Caco-2 (cell line): ENCODE measurements at places on chromosomes 1 and 21. TPM values are rescaled to one million over a fixed set of nuclear protein-coding genes. Genes with fewer than 3 reads are reported as not detected.

DNA sequence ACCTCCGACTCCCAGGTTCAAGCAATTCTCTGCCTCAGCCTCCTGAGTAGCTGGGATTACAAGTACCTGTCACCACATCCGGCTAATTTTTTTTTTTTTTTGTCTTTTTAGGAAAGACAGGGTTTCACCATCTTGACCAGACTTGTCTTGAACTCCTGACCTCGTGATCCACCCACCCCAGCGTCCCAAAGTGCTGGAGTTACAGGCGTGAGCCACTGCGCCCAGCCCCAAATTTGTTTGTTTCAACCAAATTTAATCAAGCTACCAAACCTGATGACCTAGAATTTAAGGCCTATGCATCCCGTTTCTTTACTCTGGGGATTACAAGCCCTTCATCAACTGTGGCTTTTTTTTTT, 58.3 kb upstream of the TBX15 start:
- no peaks in the 10 kb centered on the region for H3K27me3 ChIP-seq
- H3K27ac ChIP-seq, result no peak overlapping the region
- H3K4me1 ChIP-seq, result no peaks in the 10 kb centered on the region
- DNase-seq, result no peak
- no peak overlapping the region for H3K4me3 ChIP-seq

DNA sequence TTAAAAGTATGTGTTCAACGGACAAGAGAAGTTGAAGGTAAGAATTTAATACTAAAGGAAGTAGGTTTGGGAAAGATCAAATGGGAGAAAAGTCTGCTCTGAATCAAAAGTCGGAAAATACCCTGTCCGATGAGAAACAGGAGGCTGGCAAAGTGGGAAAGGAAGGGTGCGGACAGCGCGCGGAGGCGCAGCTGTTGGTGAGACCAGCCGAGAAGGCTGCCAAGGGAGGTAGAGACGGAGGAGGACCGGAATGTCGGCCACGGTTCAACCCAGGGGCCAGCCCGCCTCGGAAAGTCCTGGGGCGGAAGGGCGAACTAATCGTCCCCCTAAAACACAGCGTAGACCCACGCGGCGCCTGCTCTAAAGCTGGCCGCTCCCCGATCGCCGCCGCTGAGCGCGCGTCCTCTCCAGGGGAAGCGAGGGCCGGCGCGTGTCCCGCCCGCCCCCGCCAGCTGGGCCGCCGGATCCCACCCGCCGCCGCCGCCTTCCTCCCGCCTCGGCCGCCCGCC, 639 bp upstream of the SPATA1 start:
- H3K27ac ChIP-seq, result peak overlapping the region; percentile 95
- H3K4me1 ChIP-seq, result peaks cover 7% of the 10 kb centered on the region; the same call in 1 of the 2 replicates
- DNase-seq, result peak; percentile 36
- peak overlapping the region; percentile 81 for H3K4me3 ChIP-seq

DNA sequence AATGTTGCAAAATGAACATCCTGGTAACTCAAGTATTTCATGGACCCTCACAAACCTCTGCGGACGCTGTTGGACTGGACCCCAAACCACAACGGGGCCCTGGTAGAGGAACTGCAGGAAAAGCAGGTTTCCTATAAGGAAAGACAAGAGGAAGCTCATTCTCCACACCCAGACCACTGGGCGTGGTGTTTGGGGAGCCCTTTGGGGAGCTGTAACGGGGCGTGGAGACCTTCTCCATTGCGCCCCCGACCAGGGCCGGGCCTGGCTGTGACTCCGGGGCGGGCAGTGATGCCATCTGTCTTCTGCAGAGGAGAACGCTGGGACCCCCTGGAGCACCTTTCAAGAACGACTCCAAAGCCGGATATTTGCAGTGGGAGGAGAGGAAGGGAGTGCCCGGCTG, 30.0 kb upstream of the AGPAT3 start:
- no peaks in the 10 kb centered on the region for H3K36me3 ChIP-seq
- H3K27ac ChIP-seq, result no peak overlapping the region
- no peak overlapping the region for H3K4me3 ChIP-seq
- H3K4me1 ChIP-seq, result no peaks in the 10 kb centered on the region

DNA sequence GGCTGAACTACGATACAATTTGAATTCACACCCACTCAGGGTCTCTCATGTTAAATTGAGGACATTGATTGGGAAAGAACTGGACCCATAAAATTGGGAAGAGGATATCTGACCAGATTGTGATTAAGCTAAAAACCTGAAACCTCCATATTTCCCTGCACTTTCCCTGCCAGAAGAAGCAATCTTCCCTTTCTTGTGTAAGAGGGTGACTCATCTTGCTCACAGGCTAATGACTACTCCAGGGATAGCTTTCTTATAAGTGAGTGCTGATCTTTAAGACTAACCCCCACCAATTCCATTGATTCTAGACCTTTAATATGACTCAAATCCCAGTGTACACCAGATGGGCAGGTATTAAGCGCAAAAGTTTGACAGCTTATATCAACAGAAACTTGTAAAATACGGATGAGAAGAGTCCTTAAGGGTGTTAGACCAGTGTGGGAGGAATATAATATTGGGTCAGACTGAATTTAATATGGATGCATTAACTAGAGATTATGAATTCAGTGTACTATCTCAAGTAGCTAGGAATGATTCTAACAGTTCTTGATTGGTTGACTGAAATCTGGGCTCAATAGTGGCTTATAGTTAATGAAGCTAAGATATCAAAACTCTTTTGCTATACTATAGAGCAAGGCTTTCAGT, 12.1 kb upstream of the SGIP1 start:
- H3K4me3 ChIP-seq, result no peak overlapping the region
- no peaks in the 10 kb centered on the region for H3K27me3 ChIP-seq
- peaks cover 15% of the 10 kb centered on the region for H3K4me1 ChIP-seq
- no peak overlapping the region for H3K27ac ChIP-seq
- no peaks in the 10 kb centered on the region for H3K36me3 ChIP-seq
- no peak for DNase-seq

DNA sequence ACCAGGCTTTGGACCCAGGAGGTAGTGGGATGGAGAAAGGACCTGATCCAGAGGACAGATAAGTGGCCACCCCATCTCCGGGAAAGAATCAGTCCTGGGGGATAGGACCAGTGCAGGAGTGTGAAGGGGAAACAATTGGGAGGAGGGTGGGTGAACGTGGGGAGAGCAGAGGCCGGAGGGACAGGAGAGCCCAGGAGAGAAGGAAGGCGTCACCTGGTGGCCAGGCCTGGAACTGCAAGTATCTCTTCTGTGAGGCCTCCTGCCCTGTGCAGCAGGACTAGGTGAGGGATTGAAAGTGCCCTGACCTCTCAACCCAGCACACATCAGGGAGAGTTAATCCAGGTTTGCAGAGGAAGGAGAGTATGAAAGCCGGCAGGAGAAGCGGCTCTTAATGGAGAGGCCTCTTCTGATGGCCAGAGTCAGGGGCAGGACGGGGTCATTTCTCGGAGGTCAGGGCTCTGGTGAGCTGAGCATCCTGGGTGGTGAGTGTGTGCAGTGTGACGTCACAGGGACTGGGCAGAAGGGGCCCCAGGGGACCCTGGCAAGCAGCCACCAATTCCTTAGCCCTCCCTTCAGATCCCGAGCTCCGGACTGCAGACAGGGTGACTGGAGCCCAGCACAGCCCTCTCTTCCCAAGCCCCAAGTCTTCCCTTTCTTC, 9.2 kb upstream of the LAD1 start:
- peak; percentile 90 for DNase-seq
- no peaks in the 10 kb centered on the region for H3K36me3 ChIP-seq
- H3K4me1 ChIP-seq, result peaks cover 42% of the 10 kb centered on the region
- H3K4me3 ChIP-seq, result no peak overlapping the region
- H3K27me3 ChIP-seq, result no peaks in the 10 kb centered on the region

DNA sequence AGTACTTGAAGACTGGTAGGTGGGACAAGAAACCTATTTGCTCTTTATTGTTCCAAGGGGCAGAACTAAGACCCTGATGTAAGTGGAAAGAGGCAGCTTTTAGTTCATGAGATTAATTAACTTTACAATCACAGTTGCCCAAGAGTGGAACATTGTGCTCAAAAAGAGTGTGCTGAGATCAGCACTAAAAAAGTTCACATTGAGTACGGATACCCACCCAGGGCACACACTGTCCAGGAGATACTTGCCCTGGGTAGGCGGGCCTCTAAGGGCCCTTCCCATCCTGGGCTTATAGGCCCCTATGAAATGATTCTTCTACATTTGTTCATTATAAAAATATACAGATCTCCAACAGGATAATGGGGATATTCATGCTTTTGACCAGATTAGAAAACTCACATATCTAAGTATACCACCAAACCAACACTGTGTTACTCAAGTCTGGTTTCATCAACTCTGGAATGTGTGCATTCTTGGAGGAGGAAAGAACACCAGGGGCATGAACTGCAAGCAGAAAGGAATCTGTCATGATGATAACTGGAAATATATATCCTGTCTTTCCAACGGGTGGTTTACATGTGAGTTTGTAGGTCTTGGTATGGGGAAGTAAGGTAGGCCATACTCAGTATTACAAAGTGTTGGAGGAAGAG, 626.2 kb downstream of the SMYD3 start:
- H3K4me3 ChIP-seq, result no peak overlapping the region
- H3K4me1 ChIP-seq, result peaks cover 12% of the 10 kb centered on the region
- H3K27me3 ChIP-seq, result no peaks in the 10 kb centered on the region

- DNase-seq, result no peak
- no peak overlapping the region for H3K4me3 ChIP-seq
- no peak overlapping the region for H3K27ac ChIP-seq
- no peaks in the 10 kb centered on the region; the same call in 1 of the 2 replicates for H3K4me1 ChIP-seq
Observed at GRCh38 chr21:31554511-31555022, 104.9 kb upstream of the SOD1 start.

DNA sequence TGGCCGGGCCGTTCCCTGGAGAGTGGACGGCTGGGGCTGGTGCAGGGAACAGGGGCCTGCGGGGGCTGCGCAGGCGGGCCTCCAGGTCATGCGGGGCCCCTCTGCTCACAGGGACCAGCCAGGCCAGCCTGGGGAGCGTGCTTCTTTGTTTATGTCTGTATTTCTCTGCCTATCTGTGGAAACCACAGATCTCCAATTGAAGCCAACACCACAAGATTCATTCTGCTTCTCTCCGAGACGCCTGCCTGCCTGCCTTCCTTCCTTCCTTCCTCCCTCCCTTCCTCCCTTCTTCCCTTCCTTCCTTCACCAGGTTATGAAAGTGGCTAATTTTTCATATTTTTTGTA, 39.9 kb upstream of the HMGN1 start:
- no peaks in the 10 kb centered on the region for H3K27me3 ChIP-seq
- no peak for DNase-seq
- H3K27ac ChIP-seq, result peak overlapping the region; percentile 69
- no peaks in the 10 kb centered on the region for H3K36me3 ChIP-seq

DNA sequence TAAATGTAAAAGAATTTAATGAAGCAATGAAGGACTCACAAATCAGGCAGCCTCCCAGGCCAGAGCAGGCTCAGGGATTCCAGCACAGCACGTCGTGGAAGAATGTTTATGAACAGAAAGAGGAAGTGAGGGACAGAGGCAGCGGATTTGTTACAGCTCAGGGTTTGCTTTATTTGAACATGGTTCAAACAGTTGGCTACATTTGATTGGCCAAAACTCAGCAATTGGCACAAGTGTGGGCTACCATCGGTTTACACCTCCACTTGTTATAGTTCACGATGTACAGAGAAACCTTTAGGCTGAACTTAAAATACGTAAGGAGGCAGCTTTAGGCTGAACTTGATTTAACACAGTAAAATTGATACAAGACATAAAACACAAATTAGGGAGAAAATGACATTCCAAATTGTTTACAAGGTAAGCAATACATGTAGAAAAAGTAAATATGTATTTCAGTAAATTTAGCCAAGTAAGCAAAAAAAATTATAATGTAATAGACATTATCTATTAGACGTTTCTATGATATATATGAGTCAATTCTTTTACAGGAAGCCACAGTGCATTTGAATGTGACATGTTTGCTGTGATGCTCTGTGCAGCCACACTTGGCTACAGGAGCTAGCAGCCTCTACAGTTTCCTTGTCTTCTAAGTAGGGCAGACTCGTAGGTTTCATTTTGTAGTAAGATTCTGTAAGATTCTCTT, 126.5 kb downstream of the ADSS2 start:
- H3K27me3 ChIP-seq, result no peaks in the 10 kb centered on the region
- H3K36me3 ChIP-seq, result no peaks in the 10 kb centered on the region
- H3K4me3 ChIP-seq, result no peak overlapping the region

GRCh38 chr1:152517237-152517811, 3.0 kb downstream of the CRCT1 start:
- no peak for DNase-seq
- no peak overlapping the region for H3K4me3 ChIP-seq
- H3K4me1 ChIP-seq, result peaks cover 15% of the 10 kb centered on the region
- H3K27ac ChIP-seq, result no peak overlapping the region

The PLA2G2F gene
- not detected in 2 replicates for total RNA-seq

The GJC2 gene
- 1.1 and 1.5 TPM in 2 replicates for total RNA-seq

The TRPM2 gene
- 0.07 and 0.20 TPM in 2 replicates for total RNA-seq

The PLPPR5 gene
- total RNA-seq, result not detected in 2 replicates

The DISP1 gene
- 6.6 and 7.1 TPM in 2 replicates for total RNA-seq

The HNRNPCL1 gene
- not detected in 2 replicates for total RNA-seq
